ENCODE measurements at places on chromosomes 6 and 20.

- DNase-seq = no peak
These were observed 276.3 kb downstream of the ADGRB3 start for GRCh38 chr6:68911334-68911733.

- no peak for DNase-seq
These were observed 4.5 kb downstream of the PHF3 start for GRCh38 chr6:63640062-63640461.

DNA sequence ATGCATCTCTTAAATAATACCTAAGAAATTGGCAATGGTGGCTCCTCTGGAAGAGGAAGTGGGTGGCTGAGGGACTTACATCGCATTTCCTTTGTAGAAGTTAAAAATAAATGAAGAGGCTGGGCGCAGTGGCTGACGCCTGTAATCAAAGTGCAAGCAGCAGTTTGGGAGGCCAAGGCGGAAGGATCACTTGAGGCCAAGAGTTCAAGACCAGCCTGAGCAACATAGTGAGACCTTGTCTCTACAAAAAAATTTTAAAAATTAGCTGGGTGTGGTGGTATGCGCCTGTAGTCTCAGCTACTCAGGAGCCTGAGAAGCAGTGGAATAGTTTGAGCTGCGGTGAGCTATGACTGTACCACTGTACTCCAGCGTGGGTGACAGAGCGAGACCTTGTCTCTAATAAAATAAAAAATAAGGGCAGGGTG, 12.2 kb upstream of the NCOA3 start:
- no peak for DNase-seq

GRCh38 chr6:4059115-4059777, 19.7 kb downstream of the FAM217A start:
- no peak for DNase-seq

DNA sequence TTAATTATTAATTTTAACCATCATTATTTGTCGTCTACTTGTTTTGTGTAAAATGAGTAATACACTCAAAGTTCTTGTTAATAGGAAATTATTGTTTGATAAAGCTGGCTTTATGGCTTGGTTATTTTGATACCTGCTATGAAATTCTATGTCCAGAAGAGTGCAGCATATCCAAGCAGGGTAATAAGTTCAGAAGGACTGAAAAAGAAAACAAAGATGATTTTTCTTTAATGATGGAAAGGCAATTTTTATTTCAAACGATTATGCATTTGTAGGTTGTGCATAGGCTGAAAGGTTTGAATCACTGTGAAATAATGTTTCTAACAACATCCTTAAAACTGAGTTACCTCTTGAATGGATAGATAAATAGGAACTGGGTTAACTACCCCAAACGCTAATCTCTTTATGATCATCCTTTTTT, 1.4 kb upstream of the MAN1A1 start:
- peak; percentile 73 for DNase-seq

- no peak for DNase-seq
These were observed 119.3 kb upstream of the BEND6 start for GRCh38 chr6:56835612-56836011.

DNA sequence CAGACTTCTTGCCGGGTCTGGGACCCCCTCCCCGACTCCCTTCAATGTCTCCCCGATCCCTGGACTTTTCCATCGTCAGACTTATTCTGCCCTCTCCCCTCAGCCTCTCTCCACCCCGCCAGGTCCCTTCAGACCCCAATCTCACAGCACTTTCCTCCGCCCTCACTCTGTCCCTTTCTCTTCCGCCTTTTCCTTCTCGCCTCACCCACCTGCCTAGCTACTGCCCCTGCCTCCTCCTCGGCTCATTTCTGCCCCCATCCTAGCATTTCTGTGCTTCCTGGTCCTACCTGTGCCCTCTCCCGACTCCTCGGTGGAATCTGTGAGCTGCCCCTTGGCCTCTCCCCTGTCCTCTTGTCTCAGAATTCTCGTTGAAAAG, 616 bp downstream of the CHMP4B start:
- no peak for DNase-seq

DNA sequence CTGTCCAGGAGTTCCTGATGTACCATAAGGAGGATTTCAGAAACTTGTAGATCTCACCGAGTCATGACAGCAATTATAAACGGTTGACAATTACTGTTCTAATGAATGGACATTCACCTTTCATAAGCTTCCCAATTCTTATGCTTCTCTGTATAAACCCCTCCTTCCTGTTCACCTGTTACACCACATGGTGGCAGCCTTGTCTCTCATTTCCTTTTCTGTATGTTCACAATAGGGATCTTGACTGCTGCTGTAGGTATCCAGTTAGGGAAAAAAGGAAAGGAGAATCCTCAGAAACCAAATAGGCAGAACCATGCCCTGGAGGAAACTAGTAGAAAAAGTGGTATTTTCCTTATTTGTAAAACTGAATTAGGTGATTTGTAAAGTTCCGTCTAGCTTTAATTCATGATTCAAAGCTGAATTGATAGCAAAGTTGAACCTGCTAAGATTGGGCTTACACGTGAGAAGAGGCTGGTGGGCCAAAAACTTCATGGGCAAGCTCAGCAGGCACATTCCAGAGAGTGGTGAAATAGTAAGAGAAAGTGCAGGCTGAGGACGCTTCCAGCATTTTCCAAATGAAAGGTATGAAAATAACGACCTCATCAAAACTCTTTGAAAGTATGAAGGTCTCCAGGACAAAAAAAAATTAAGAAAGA, 29.0 kb upstream of the TBPL1 start:
- DNase-seq = peak; percentile 90

GRCh38 chr6:21628160-21628559, 34.6 kb downstream of the SOX4 start:
- DNase-seq = no peak

DNA sequence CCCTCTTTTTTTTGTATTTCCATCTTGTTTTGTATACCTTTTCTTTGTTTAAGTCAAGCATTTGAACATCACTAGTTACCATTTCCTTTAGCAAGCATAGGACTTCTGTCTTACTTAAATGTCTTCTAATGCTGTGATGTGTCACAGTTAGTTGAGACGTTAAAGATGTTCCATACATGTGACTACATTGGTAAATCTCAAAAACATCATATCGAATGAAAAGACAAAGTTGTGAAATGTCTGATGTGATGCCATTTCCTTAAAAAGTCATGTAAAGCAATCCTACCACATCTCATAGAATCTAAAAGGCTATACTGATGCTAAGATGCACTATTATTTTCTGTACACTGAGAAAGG, 26.8 kb downstream of the SLC16A10 start:
- no peak for DNase-seq

DNA sequence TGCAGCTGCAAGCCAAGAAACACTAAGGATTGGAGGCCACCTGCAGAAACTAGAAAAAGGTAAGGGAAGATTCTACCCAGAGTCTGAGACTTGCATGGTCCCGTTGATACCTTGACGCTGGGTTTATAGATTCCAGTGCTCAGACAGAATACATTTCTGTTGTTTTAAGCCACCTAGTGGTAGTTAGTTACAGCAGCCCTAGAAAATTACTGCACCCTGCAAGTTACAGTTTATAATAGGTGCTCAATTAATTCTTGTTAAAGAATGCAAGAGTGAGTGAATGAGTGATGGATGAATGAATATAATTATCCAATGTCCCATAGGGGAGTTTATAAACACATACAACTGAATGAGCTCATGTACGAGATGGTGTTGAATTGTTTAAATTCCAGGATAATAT, 453.1 kb upstream of the SLC35B3 start:
- DNase-seq = no peak

DNA sequence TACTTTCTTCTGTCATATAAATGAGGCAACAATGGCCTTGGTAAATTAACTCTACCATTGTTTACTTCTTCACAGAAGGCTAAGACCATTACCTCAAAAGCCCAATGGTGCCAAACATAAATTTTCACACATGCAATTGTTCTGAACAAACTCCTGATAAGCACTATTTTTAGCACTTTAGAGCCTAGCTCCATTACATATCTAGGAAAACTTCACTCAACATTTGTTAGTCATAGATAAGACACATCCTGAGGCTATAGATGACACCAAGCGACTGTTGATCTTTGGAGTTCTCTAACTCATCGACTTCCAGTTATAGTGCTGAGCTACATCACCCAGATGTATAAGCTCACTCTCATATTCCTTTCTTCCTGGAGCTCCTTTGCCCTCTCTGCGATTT, 245.9 kb downstream of the EYS start:
- DNase-seq = no peak

DNA sequence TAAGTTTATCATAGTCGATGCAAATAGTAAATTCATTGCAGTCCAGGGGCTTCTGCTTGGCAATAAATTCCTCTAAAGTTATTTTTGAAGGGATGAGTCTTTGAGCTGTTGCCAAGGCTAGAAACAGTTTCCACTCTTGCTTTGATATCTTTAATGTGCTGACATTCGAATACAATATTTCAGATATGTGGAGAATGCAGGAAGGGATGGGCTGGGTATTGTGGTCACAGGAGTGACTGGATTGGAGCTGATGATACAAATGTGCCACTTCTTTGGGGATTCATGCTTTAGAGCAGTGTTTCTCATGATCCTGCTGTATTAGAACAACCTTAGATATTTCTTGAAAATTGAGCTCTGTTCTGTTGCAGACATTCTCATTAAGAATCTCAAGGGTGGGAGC, 139.0 kb downstream of the PRDM13 start:
- DNase-seq = no peak

- no peak for DNase-seq
These were observed 80.6 kb upstream of the PAK5 start for GRCh38 chr20:9919271-9920014.

GRCh38 chr6:140090871-140091270, 716.4 kb upstream of the CITED2 start:
- no peak for DNase-seq

GRCh38 chr6:112780498-112781096, 433.5 kb downstream of the RFPL4B start:
- peak; percentile 88 for DNase-seq

DNA sequence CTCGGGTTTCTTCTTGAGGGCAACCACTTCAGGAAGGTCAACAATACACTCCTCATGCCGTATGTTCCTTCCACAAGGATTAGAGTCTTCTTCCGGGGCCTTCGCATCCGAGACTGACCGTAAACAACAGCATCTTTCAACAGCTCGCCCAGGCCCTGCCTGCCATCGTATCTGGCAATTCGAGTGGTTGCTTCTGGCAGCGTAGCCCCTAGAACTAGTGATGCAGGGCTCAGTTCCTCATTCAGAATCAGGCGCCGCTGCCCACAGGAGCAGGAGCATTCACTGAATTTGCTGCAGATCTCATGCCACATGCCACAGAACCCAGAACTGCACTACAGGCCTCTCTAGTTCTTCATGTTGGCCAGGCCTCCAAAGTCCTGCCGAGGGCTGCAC, 59.0 kb upstream of the AFDN start:
- no peak for DNase-seq

- DNase-seq = no peak
These were observed 57.3 kb upstream of the SGK1 start for GRCh38 chr6:134375220-134375580.

DNA sequence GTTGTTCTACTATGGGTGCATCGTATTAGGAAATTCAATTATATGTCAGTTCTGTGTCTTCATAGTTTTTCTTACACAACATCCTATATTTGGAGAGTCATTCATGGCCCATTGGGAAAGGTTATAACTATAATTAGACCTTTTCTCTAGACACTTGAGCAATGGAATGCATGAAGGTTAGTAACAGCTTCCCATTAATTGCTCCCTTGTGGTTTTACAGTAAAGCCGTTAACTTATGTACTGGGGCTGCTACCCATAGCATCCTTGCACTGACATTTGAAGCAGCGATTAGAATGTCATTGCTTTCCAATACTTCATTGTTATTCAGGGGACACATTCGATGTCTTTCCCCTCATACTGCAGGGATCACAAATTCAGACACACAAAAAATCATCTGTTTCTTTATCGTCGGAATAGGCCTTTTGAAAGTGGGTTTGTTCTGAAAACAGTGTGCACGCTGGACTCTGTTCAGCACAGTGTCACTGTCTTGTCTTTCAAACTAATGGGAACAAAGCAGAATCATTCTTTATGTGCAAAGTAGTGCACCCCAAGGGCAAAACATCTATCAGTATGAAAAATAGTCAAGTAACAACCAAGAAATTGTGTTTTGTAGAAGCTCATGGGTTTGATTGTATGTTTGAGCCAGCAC, 634.3 kb upstream of the MAP3K7 start:
- no peak for DNase-seq

DNA sequence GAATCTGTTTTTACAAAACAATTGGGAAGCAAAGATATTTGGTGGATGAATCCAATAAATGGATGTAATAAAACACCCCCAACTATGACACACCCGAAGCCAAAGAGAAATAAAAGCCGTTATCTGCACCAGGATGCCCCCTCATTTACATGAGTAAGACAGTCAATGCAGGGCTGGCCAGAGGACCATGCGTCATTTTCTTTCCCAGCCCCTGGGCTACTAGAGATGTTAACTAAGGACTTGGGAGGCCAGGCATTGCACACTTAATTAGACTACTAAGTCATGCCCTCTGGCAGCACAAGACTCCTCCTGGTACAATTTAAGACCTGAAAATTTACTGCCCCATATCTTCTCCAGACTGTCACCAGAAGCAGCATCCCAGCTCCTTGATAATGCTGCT, 3.2 kb downstream of the LEMD2 start:
- no peak for DNase-seq

DNA sequence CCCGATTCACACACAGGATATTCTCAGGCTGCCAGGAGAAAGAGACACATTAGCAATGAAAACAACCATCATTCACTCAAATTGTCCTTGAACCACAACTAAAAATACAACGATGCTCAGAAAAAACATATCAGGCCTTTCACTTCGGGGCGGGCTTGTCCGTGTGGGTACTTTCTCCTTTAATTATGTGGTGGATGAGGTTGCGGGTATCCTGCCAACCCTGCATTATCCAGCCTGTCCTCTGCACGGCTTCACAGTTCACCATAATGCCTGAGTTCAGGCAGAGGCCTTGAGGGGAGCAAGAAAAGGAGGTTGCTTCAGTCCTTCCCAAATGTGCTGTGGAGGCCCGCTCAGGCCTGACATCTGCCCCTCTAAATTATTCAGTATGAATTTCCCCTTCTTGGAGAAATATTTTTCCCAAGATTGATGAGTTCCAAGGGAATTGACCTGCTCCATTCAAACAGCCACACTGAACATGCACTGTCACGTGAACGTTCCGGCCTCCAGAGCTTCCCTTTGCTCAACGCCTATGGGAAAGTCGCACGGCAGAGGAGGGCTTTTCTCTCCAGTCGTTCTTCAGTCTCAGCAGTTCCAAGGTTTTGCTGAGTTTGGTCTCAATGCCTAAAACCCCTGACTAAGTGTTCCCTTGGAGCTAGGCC, 70.3 kb downstream of the MYLK4 start:
- DNase-seq = no peak

- no peak for DNase-seq
These were observed 744 bp downstream of the STAU1 start for GRCh38 chr20:49187330-49187850.

DNA sequence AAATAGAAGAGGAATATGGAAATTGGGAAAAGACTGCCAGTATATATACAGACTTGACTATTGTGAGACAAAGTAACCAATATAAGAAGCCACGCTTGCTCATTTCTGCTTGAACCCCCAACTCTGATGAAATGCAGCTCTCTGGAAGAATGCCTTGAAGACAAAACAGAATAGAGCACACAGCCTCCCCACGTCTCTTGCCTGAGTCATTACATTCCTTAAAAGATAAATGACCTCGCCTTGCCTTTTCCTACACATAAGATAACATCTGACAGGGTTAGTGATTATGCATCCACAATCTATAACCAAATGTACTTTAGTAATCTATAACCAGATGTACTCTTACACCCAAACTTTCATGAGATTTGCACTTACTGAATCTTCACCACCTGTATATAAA, 141.1 kb upstream of the EEF1E1 start:
- no peak for DNase-seq

- no peak for DNase-seq
These were observed 194.0 kb downstream of the SOD2 start for GRCh38 chr6:159499034-159499433.
